ENCODE measurements at places on chromosomes 16 and 17.

- DNase-seq = no peak
These were observed 33.4 kb downstream of the UBE2G1 start for GRCh38 chr17:4333041-4333440.

GRCh38 chr17:50170662-50171370 is 5.0 kb downstream of the SGCA start:
- no peak for DNase-seq

- no peak for DNase-seq
These were observed 59.1 kb downstream of the NEUROD2 start for GRCh38 chr17:39548494-39549225.

GRCh38 chr16:10525214-10525825 is 55.1 kb downstream of the EMP2 start:
- DNase-seq = no peak

GRCh38 chr17:32916134-32916533 is 11.8 kb upstream of the TMEM98 start:
- DNase-seq = no peak

- DNase-seq = no peak
These were observed 10.1 kb upstream of the COG1 start for GRCh38 chr17:73182616-73183310.

- DNase-seq = no peak
These were observed 676.7 kb upstream of the SOX9 start for GRCh38 chr17:71444078-71444477.

- no peak for DNase-seq
These were observed 413.1 kb upstream of the MON1B start for GRCh38 chr16:76777721-76778465.

DNA sequence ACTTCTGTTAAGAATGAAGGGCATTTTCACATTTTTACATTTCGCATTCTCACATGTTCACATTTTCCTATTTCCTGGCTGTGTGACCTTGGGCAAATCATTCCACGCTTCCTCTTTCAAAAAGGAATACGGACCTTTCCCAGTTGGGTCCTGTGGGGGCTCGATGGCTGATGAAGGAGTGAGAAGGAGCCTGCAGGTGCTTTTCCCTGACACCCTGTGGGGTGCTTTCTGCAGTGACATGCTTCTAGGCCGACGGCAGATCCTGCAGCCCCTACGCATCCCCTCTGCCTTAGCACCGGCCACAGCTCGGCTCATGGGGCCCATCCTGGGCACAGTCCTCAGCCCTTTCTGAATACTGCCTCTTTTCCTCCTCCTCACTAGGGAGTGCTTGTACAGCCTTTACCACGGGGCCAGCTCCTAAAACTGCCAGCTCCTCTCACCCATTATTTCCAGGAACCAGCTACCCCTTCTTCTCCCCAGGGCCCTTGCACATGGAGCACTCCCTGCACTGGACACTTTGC is 91.0 kb downstream of the FOXL1 start:
- DNase-seq = no peak

DNA sequence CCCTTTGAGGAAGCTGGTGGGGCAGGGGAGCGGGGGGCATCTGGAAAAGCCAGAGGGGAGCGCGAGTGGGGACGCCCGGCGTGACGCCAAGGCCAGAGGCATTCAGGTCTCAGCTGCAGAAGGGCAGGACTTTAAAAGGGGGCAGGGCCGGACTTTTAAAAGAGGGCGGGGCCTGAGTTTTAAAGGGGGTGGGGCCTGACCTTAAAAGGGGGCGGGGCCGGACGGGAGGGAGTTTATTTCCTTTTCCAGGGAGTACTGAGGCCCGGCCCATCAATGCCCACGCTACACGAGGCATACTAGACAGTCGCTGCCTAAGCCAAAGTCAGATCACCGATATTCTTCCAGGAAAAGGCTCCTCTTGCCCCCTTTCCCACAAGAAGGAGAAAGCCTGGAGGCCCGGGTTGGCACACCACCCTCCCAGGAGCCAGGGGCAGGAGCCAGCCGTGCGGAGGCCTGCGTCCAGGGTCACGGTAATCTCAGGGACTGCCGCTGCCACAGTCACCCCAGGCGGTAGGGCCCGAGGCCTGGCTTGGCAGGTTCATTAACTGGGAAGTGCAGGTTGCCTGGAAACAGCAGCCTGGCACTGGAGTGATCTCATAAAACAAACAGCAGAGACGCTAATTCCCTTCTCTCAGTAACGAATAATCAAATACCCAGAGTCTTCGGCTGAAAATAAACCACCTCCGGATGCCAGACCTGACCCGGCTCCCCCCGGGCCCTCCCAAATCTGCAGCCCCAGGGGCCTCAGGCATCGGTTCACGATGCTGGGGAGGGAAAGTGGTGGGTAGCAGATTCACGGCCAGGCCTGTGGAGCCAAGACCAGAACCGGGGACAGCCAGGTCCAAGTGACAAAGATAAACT is 90.7 kb downstream of the TIMM22 start:
- DNase-seq = no peak
